ENCODE measurements at places on chromosomes 7 and 10. TPM values are rescaled to one million over a fixed set of nuclear protein-coding genes. Genes with fewer than 3 reads are reported as not detected.

DNA sequence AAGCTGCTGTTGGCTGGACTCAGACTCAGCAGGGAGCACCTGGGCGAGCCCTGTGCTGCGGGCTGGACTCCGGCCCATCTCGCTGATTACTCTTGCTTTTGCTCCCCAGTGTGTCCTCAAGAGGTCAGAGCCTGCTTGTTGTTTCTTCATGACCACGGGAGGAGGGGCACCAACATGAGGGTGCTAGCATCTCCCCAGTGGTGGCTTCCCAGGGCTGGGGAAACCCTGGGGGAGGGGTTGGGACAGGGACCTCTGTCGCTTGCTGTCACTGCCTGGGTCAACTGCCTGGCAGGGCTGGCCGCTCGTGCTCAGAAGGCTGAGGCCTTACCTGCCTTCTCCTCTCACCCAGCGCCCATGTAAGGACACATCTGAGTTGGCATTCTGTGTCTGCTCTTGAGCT, 152.3 kb upstream of the SHH start:
- DNase-seq = peak; percentile 19

GRCh38 chr7:98137134-98137825, 30.6 kb downstream of the LMTK2 start:
- no peak for DNase-seq

GRCh38 chr10:26721561-26721960, 24.1 kb downstream of the PDSS1 start:
- DNase-seq = no peak

Gene GFRA1
- 1.1 TPM for polyA plus RNA-seq
